Neural progenitor cell (in vitro differentiated cells): ENCODE measurements at places on chromosomes 6 and 20. TPM values are rescaled to one million over a fixed set of nuclear protein-coding genes. Genes with fewer than 3 reads are reported as not detected.

DNA sequence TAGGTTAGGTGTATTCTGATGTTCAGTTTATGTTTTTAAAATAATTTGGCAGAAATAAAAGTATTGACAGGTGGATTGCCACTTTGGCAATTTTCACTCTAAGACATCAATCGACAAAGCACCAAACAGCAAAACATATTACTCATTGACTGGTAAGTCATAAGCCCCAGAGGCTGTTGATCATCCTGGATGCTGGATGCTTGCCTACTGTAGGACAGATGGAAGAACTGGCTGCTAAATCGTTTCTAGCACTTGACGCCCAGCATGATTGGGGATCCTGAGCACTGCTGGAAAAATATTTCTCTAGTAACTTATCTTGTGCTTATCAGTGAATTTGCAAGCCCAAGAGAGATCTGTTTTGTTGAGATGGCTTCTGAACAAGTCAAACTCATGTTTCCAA lies 1001.9 kb upstream of the FLRT3 start:
- no peaks in the 10 kb centered on the region for H3K27me3 ChIP-seq
- no peak overlapping the region for H3K4me3 ChIP-seq
- no peaks in the 10 kb centered on the region for H3K36me3 ChIP-seq
- no peak for DNase-seq
- H3K27ac ChIP-seq = no peak overlapping the region
- H3K4me1 ChIP-seq = peaks cover 13% of the 10 kb centered on the region

DNA sequence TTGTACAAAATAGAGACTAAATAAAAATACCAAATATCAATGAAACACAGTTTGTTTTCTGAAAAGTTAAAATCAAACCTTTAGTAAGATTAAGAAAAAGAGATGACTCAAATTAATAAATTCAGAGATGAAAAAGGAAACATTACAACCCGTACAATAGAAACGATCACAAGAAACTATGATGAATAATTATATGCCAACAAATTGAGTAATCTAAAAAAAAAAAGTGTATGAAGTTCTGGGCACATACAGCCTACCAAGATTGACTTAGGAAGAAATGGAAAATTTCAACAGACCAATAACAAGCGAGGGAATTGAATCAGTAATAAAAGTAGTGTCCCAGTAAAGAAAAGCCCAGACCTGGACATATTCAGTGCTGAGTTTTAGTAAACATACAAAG lies 94.8 kb downstream of the STXBP5 start:
- no peak overlapping the region for H3K27ac ChIP-seq
- no peak overlapping the region for H3K4me3 ChIP-seq
- DNase-seq = no peak
- no peaks in the 10 kb centered on the region for H3K4me1 ChIP-seq
- no peaks in the 10 kb centered on the region for H3K27me3 ChIP-seq

DNA sequence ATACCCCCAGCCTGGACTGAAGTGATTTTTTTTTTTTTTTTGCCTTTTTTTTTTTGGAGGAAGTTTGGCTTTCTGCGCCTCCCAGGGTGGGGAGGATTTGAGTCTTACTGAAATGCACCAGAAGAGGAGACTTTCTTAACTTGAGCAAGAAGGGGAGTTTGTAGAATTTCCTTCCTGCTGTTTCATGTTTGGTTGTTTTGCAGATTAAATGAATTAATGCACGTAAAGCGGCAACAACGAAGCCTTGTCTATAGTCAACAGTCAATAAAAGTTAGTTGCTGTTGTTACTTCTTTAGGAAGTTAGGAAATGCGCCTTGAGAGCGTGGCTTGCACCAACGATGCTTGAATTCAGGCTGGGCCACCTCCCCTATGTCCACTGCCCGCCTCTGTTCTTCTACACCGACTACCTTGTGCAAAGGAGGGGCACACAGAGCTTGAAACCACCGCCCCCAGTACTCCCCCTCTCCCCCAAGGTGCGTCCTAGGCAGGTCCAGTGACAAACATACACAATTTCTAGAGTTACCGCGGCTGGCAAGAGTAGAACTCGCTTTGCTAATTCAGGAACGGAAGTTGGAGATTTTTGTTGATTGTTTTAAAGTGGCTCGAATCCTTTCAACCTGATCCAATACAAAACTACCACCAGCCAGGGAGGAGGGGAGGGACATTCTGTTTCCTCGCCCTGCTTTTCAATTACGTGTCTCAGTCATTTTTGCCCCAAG lies 830 bp upstream of the CYP24A1 start:
- no peaks in the 10 kb centered on the region for H3K36me3 ChIP-seq
- peak; percentile 19 for DNase-seq
- peaks cover 13% of the 10 kb centered on the region for H3K4me1 ChIP-seq
- no peak overlapping the region for H3K27ac ChIP-seq
- H3K27me3 ChIP-seq = peaks cover 77% of the 10 kb centered on the region

DNA sequence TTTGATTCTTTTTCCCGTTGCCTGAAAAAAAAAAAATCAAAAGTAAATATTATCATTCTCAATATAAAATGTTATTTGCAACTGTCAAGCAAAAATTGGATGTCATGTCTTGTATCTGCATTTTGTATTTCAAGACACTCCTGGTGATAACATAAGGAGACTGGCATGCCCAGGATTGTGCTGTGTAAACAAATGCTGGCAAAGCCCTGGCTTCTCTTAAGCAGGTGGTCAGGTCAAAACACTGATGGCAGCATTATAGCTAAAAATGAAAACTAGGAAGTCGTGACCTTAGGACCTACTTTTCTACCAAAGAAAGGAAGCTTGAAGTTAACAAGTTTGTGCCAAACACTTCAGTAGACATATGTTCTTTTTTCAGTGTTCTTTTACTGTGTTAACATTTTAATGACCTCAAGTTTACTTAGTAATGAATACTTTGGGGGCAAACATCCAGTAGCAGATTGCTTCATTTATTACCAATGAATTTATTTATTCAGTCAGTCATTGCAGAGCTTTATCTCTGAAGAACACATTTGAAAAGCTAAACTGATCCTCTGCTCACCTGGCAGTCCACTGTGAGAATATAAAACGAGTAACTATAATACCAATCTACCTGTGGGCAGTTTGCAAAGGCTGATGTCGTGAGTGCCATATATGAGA lies 243.1 kb upstream of the FLRT3 start:
- no peak for DNase-seq
- H3K36me3 ChIP-seq = no peaks in the 10 kb centered on the region
- peaks cover 19% of the 10 kb centered on the region for H3K4me1 ChIP-seq
- H3K4me3 ChIP-seq = no peak overlapping the region
- H3K27ac ChIP-seq = no peak overlapping the region
- no peaks in the 10 kb centered on the region for H3K27me3 ChIP-seq

- H3K27ac ChIP-seq = no peak overlapping the region
- H3K4me1 ChIP-seq = peaks cover 15% of the 10 kb centered on the region
- no peak for DNase-seq
- no peaks in the 10 kb centered on the region for H3K27me3 ChIP-seq
- no peak overlapping the region for H3K4me3 ChIP-seq
Measured at GRCh38 chr6:164068527-164068926, 654.0 kb downstream of the QKI start.

- H3K4me1 ChIP-seq = no peaks in the 10 kb centered on the region
- no peaks in the 10 kb centered on the region for H3K36me3 ChIP-seq
- H3K4me3 ChIP-seq = no peak overlapping the region
Measured at GRCh38 chr6:106789428-106790148, 160.2 kb downstream of the QRSL1 start.

- no peaks in the 10 kb centered on the region for H3K36me3 ChIP-seq
- peaks cover 73% of the 10 kb centered on the region for H3K27me3 ChIP-seq
- peak; percentile 43 for DNase-seq
- H3K4me3 ChIP-seq = peak overlapping the region; percentile 37
- no peaks in the 10 kb centered on the region for H3K4me1 ChIP-seq
Measured at GRCh38 chr6:30481211-30481964, 7.9 kb upstream of the HLA-E start.

DNA sequence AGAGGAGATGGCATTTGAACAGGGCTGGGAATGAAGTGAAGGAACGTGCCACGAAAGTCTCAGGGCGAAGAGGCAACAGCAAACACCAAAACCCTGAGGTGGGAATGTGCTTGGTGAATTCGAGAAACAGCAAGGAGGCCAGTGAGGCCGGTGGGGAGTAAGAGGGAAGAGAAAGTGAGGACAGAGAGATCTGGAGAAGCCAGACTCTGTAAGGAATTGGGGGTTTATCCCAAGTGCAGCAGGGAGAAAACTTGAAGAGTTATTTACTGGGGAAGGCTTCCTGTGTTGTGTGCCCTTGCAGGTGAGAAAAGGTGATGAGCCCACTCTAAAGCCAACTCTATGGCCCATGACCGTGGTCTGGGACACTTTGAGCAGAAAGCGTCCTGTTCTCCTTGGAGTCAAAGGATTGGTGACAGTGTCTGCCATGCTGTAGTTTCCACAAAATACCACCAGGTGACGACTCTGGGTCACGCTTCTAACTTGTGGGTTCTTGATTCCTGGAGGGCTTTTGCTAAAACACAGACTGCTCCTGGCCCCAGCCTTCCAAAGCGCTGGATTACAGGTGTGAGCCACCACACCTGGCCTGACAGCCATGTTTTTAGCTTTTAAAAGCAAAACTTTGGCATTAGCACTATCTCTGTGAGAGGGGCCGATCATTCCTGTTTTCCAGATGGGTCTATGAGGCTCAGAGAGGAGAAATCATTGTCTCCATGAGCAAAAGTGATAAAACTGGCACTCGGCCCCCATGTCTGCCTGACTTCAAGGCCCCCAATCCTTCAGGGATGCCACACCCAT lies 18.0 kb upstream of the CSNK2A1 start:
- peak; percentile 81 for DNase-seq
- no peak overlapping the region for H3K4me3 ChIP-seq
- no peaks in the 10 kb centered on the region for H3K27me3 ChIP-seq
- no peaks in the 10 kb centered on the region for H3K4me1 ChIP-seq

GRCh38 chr20:64044484-64045247 lies 4.8 kb downstream of the SOX18 start:
- H3K27me3 ChIP-seq = peaks cover 100% of the 10 kb centered on the region
- H3K27ac ChIP-seq = no peak overlapping the region
- no peaks in the 10 kb centered on the region for H3K36me3 ChIP-seq
- no peak for DNase-seq
- H3K4me1 ChIP-seq = peaks cover 5% of the 10 kb centered on the region

DNA sequence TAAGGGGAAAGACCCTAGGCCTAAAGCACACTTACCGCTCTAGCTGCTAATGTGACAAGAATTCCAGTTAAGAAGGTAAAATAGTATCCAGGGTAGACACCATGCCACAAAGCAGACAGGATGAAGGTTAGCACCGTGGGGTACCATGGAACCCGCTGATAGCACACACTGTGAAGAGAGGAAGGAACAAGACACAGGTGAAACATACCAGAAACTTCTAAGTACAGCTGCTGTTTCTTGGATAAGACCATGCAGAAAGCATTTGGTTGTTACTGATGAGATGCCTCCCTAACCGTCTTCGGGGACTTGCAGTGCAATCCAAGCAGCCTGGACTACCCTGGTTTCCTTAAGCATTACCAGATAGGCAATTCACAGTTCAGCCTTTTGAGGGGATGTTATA lies 99.4 kb downstream of the MBOAT1 start:
- H3K27ac ChIP-seq = no peak overlapping the region
- peaks cover 7% of the 10 kb centered on the region for H3K4me1 ChIP-seq
- DNase-seq = no peak
- no peak overlapping the region for H3K4me3 ChIP-seq
- H3K27me3 ChIP-seq = no peaks in the 10 kb centered on the region
- H3K36me3 ChIP-seq = no peaks in the 10 kb centered on the region

GRCh38 chr20:9112541-9113515 lies 43.9 kb downstream of the PLCB4 start:
- H3K36me3 ChIP-seq = no peaks in the 10 kb centered on the region
- H3K27me3 ChIP-seq = no peaks in the 10 kb centered on the region
- no peak for DNase-seq
- H3K4me1 ChIP-seq = peaks cover 6% of the 10 kb centered on the region

DNA sequence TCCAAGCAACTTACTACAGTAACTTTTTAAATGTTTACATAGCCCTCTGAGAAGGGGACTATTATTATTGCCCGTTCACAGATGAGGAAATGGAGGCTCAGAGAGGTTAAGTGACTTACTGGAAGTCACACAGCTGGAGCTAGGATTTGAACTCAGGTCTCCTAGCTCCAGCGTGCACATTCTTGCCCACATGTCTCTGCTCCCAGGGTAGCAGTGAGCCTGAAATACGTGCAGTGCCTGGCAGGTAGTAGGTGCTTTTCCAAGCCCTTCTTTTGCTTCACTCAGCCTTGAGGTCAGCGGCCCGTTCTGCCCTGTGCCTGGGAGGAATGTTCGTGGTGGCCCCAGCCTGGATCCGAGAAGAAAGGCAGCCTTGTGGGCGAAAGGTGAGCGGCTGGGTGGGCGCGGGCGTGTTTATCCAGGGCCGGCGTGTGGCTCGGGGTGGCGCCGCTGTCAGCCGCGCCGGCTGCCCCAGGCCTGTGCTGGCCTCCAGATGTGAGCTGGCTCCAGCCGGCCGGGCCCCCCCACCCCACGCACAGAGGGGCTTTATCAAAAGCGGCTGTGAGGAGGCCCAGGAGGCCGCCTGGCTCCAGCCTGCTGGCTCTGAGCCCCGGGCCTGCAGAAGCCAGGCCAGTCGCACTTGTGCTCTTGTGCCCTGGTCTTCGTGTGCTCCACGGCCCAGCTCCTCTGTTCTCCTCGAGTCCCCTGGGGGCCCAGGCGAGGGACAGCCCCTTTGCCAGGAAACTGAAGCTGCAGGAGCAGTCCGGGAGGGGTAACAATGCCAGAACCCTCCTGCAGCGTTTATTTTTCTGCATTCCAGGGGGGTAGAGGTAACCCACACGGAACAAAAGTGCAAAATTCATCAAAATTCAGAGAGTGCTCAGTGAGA lies 58.1 kb downstream of the UBE2V1 start:
- no peaks in the 10 kb centered on the region for H3K27me3 ChIP-seq
- no peak overlapping the region for H3K4me3 ChIP-seq
- no peaks in the 10 kb centered on the region for H3K36me3 ChIP-seq
- peak; percentile 40 for DNase-seq
- H3K4me1 ChIP-seq = peaks cover 7% of the 10 kb centered on the region

DNA sequence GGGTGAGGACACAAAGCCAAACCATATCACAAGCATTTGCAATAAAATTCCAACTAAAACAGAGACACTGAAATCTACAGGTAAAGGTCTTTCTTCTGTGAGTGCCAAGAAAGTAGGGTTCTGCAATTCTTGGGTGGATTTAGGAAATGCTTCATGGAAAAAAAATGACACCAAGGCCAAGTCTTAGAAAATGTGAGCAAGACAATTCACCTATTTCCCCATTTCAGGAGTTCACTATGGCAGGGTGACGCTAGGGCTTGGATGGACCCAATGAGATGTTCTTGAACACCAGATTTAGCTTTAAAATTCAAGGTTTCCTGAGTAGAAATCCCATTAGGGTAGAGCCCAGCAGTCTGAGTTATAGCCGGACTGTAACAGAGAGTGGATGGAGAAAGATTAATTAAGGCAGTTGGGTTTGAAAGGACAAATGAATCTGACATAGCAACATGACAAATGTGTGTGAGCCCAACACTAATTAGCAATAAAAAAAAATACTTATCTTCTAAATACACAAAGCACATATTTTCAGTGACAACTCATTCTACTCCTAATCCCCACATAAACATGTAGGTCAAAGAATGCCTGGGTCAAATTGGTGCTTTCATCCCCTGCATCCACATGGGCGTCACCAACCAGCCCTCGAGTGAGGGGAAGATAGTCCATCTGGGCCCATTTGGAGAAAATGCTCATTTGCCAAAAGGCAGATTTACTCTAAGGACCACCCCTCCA lies 180.4 kb upstream of the JARID2 start:
- peaks cover 5% of the 10 kb centered on the region for H3K4me1 ChIP-seq
- H3K36me3 ChIP-seq = no peaks in the 10 kb centered on the region
- no peak overlapping the region for H3K4me3 ChIP-seq
- no peaks in the 10 kb centered on the region for H3K27me3 ChIP-seq

GRCh38 chr6:126039284-126039683 lies 52.9 kb downstream of the TRMT11 start:
- no peak overlapping the region for H3K27ac ChIP-seq
- no peak for DNase-seq
- H3K4me1 ChIP-seq = peaks cover 20% of the 10 kb centered on the region
- no peaks in the 10 kb centered on the region for H3K27me3 ChIP-seq
- H3K36me3 ChIP-seq = peaks cover 21% of the 10 kb centered on the region

Gene PTK6
- not detected in 2 replicates for total RNA-seq

Gene ADAM33
- total RNA-seq = 7.0 and 18.9 TPM in 2 replicates
